NCI-H345 (cell line): ENCODE measurements at places on chromosomes 3 and 15.

DNA sequence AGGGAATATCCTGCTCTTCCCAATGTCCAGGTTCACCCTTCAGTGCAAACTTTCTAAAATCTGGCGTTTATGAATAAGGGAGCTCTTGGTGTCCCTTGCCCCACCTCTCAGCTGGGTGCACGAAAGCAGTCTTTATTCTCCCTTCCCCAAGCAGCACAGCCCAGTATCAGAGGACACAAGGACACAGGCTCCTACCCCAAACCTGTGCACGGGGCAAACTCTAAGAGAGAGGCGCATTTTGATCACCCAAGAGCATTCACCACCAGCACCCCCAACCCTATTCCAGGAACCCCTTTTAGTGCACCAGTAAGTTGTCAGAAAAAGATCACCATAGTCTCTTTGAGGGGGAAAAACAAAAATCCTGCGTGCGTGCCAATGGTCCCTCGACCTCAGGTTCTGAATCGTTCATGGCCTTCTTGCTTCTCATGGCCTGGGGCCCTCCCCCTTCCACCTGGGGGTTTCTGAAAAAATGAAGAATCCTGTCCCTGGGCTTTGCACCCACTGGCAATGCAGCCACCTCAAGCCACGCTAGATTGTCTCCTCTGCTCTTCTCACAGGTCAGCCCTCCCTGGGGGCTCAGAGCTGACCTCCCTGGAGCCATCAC is 78.9 kb downstream of the FAM174B start:
- no peak for DNase-seq

DNA sequence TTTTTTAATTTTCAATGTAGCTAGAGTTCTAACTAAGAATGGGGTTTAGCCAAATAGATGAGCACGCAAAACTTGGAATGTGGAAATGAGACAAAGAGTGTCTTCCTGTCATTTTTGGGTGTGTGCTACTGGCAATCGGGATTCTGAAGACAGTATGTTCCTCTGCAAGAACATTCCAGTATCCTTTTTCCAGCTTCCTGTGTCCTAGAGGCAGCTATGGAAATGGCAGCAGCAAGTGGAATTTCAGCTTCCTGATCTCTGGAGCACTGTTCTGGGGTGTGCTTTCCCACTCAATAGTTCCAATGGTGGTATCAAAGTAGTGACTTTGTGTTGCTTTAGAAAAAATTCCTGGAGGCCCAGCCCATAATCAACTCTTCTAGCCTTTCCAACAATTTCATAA is 642.9 kb upstream of the KCNMB2 start:
- DNase-seq = no peak

DNA sequence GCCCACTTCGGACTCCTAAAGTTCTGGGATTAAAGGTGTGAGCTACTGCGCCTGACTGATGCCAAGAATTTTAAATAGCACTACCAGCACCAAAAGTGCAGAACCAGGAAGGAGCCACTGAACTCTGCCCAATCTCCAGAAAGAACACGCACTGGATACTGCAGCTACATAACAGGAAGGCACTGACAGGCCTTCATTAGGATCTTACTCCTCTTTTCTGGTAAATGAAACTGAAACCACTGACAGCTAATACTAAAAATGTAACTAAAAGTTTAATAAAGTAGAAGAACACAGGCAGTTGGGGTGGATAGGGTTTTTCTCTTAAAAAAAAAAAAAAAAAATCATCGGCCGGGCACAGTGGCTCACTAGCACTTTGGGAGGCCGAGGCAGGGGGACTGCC is 74.1 kb upstream of the CHRM5 start:
- no peak for DNase-seq

DNA sequence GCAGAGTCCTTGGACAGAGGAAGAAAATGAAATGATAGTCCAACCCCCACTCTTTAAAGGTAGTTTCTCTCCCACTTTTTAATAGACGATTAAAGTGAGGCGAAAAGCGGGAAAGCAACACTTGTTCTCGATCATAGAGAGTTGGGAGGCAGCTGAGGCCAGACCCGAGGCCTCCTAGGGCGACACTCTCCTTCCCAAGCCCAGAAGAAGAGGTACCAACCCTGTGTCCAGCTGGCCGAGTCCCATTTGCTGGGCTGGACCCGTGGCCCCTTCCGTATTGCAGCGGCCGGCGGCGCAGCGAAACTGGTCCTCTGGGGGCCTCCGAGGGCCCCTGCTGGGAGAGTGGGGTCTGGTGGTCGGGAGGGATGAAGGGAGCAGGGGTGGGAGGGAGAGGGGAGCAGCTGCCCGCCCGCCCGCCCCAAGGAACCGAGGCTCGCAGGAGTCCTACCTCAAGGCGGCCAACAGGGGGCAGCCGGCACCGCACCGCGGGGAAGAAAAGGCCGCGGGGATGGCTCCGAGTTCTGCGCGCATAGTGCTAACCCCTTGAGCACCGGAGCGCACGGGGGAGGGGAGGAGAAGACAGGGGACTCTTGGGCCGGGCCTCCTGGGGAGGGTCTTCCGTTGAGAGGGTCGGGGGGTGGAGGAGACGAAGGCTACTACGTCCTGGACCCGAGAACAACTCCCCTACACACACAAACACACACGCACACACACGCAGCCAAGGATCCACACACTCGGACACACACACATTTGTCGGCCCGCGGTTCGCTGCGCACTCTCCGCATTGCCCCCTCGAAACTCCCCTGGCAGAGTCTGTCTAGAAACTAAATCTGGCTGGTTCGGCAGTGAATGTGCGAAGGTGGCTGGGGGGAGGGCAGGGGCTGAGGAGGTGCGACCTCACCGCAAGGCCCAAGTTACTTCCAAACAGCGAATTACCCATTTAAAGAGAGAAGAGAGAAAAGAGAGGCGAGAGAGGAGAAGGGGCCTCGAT is 2.0 kb downstream of the WNT5A start:
- peak; percentile 72 for DNase-seq

DNA sequence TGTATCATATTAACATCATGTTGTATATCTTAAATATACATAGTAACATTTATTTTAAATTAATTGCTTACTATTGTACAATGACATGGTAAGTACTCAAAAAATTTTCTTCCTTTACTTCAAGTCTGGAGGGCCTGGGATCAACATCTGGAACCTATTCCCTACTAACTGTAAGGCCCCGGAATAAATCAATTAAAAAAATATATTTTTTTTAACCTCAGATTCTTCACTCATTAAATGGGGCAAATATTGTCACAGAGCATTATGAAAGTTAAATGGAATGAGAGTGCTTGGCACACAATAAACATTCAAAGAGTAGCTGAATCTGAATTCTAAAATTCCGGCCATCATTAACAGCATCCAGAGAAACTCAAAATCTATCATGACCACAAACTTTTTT is 16.5 kb downstream of the GSK3B start:
- DNase-seq = no peak

- DNase-seq = no peak
Measured at GRCh38 chr15:20344601-20345400, 196.8 kb downstream of the GOLGA6L6 start.

- DNase-seq = no peak
Measured at GRCh38 chr3:71258526-71258925, 325.0 kb downstream of the FOXP1 start.

GRCh38 chr3:187939891-187940290 is 194.6 kb upstream of the BCL6 start:
- DNase-seq = no peak

- no peak for DNase-seq
Measured at GRCh38 chr3:30142946-30143345, 463.5 kb upstream of the TGFBR2 start.

DNA sequence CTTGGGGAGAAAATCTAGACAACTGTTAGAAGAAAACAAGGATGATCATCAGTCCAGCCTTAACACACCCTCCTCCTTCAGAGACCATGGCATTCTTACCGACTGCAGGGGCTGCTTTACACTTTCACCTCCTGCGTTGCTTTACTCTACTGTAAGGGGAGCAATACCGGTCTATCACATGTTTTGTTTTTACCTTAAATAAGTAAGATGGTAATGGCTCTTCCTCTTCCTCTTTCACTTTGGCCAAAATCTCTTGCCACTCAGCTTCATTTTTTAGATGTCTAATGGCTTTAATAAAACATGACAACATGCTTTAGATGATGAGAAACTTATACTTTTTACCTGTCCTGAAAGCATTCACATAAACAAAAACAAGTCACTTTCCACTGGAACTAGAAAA is 33.4 kb upstream of the STIMATE start:
- no peak for DNase-seq

- no peak for DNase-seq
Measured at GRCh38 chr15:47507221-47507985, 209.9 kb upstream of the SEMA6D start.

DNA sequence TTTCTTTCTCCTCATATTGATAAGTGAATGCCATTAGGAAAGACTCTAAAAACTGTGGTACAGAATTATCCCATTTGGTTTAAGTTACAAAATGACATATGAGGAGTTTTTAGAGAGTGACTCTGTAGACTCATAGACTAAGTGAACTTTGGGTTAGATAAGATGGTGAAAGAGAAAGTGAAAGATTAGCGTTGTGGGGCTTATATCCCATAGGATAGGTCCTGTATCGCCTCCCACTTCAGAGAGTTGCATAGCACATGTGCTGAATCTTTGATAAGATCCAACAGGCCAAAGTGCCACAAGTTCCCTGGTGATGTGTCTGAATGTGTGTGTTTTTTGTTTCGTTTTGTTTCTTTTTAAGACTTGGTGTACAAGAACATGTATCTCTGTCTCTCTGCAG is 666.9 kb downstream of the MECOM start:
- DNase-seq = no peak

- no peak for DNase-seq
Measured at GRCh38 chr3:67517781-67518180, 136.6 kb downstream of the SUCLG2 start.

DNA sequence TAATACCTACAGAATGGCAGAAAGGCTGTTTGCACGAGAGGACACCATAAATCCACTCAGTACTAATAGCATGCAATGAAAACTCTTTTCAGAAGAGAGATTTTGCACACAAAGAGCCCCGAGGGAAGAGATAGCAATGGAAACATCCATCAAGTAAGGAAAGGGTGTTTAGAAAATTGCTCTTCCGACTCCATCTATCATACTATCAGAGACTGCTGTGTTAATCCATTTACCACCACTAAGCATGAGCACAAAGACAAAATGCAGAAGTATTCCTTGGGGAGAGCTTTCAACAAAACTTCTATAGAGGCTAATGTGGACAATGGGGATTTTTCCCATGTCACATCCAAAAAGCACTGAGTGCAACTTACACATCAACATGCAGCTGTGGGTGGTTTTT is 72.1 kb upstream of the PLAAT1 start:
- no peak for DNase-seq

DNA sequence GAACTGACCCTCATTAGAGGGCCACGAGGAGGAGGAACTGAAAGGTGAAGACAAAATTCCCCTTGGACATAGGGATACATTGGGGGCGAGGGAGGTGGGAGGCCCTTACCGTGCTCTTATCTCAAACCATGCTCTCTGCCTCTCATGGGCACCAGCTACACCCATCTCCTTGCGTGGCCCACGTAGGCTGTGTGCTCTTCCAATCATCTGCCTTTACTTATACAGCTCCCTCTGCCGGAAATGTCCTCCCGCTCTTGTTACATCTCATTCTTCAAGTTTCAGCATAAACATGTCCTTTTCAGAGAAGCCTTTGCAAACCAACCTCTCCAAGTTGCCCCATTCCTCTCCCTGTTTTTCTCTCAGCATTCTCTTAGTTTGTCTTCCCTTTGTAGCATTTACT is 307.8 kb upstream of the PROK2 start:
- DNase-seq = no peak

DNA sequence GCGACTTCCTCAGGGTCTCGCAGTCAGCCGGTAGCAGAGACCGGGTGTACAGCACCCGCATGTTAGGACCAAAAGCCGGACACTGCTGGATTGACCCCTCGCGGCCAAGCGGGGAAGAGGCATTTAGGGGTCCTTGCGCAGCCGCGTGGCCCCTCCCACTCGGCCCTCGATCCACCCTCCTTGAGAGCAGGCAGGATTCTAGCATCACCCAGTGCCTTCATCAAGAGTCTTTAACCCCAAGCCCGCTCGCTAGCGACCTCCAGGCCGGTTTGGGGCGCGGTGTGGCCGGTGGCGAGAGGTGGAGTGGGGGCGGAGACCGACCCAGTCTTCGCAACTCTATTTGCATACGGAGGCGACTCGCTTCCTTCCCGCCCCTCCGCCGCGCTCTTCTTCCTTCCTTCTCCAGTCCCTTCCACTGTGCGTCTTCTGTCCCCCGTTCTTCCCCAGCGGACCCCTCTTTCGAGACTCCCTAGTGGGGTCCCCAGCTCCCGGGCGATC is at the start of gene ST6GAL1:
ST6GAL1 (plus strand) TSS at position 384 of the 498 bp plus-strand sequence. CDS start 112,178 bp downstream, outside the sequence.
- no peak for DNase-seq

DNA sequence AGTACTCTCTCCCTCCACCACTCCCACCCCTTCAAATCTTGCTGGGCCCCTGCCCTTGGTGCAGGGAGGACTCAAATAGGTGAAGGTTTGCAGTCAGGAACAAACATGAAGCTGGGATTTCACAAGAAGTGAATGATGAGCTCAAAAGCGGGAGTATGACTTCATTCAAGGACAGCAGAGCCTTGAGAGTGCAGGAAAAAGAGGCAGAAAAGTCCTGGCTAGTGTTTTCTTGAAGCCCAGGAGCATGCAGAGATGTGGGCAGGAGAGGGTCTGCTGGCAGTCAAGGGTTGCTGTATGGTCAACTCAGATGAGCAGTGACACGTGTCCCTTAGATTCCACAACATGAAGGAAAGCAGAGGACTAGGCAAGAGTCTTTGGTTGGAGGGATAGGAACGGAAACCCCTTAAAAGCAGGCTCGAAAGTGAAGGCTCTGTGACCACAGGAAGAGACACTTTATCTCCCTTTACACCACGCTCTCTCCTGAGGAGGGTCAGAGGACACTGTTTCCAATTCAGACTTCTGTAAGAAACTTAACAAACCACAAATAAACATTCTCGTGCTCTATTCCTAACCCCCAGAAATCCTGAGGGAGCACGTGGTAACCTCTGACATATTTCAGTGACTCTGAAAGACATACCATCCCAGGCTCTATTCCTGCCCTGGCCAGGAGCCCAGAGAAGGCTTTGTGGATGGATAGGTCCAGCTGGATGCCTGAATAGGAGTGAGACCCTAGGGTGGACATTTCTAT is 168.0 kb upstream of the NDN start:
- no peak for DNase-seq

DNA sequence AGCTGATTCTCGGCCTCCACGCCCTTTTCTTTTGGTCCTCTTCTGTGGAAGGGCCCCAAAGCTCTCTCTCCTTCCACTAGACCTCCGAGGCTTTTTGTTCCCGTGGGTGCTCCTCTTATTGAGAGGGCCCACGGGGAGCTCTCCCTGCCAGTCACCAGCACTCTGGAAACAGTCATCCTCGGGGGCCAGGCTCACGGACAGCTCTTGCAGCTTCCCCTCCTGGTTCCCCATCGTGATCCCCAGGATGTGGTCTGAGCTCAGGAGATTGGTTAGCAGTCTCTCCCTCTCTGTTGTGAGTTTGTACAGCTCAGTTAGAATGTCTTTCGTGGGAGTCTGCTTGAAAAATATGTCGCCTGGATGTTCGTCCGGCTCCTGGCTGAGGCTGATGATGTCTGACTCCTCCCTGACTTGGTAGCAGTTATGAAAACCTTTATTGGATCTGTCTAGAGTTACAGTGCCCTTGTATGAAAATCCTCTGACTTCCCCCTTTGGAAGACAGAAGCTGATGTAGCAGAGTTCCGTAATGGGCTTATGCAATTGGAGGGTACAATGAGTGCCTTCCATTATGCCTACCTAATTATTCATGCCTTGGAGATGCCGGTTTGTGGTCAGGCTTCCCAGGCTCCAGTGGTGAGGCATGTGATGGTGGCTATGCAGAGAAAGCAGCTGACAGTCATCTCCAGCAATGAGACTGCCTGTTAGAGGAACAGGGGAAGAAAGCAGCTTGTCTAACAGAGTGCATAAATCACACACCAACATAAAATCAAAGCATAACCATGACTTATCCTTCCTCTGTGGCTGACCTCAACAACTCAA is 40.0 kb downstream of the FMN1 start:
- no peak for DNase-seq

GRCh38 chr15:42456531-42456930 is 34.4 kb downstream of the ZNF106 start:
- no peak for DNase-seq
